ENCODE measurements at places on chromosomes 2 and 18.

DNA sequence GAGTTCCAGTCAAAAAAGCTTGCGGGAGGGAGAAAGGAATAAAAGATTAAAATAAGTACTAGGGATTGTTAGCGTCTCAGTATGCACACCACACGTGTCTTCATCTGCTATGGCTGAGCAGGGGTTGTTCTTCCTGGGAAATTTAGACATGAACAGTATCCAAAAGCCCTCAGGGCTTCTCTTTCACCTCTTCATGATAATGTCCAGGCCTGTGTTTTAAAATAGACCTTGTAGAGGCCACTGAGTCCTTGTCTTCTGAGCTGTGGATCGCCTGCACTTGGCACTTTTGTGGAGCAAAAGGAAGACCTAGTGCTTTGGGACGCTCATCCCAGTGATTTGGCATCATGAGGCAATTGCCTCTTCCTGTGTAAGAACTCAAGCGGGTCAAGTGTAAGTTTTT, 52.4 kb downstream of the CFAP221 start:
- no peak for DNase-seq

DNA sequence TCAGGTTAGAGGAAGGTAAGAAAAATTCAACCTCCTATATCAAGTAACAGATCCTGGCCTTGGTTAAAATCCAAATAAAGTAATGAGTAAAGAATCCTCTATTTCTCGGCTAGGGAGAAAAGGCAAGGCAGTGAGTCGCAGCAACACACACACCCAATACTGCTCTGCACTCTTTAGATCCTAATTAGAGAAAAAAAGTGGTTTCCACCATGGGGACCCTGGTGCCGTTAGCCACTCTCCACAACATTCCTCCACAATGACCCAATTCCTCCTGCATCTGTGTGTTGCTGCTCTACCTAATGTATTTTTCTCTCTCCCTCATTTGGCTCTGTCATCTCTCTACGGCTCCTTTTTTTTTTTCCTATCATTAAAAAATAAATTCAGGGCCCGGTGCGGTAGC, 462.7 kb downstream of the METTL4 start:
- no peak for DNase-seq

GRCh38 chr2:8609357-8609811, 72.5 kb upstream of the ID2 start:
- DNase-seq: no peak

DNA sequence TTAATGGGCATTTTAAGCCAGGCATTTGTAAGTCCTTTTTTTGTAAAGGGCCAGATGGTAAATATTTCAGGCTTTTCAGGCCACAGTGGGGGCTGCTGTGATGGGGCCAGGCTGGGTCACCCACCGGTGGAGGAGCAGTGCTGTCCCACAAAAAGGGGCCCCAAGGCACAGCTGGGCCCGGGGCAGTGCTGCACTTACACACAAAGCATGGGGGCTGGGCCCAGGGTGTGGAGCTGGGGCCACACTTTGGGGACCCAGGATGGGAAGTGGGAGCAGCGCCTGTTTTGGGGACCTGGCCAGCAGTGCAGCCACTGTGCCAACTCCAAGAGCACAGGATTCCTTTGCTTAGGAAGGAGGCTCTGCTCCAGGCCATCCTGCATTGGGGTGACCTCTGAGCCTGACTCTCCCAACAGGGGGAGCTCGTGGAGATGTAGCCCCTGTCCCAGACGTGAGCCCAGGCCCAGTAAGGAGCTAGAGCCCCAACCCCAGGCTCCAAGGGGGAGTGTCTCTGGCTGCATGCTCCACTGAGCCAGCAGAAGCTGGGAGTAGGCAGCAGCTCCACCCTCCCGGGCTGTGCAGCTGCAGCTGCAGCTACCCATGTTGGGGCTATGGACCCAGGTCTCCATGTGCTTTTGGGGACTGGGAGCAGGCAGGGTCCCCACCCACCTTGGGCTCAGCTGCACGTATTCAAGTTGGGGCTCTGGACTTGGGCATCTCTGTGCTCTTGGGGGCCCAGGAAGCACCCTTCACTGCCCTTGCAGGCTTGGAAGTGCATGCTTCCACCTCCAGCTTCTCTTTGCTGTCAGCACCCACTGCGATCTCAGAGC, 1036.5 kb upstream of the CNTNAP5 start:
- DNase-seq: no peak

GRCh38 chr18:56235481-56236013, 402.8 kb downstream of the TXNL1 start:
- no peak for DNase-seq

- no peak for DNase-seq
Measured at GRCh38 chr18:49378458-49378857, 82.0 kb downstream of the DYM start.

DNA sequence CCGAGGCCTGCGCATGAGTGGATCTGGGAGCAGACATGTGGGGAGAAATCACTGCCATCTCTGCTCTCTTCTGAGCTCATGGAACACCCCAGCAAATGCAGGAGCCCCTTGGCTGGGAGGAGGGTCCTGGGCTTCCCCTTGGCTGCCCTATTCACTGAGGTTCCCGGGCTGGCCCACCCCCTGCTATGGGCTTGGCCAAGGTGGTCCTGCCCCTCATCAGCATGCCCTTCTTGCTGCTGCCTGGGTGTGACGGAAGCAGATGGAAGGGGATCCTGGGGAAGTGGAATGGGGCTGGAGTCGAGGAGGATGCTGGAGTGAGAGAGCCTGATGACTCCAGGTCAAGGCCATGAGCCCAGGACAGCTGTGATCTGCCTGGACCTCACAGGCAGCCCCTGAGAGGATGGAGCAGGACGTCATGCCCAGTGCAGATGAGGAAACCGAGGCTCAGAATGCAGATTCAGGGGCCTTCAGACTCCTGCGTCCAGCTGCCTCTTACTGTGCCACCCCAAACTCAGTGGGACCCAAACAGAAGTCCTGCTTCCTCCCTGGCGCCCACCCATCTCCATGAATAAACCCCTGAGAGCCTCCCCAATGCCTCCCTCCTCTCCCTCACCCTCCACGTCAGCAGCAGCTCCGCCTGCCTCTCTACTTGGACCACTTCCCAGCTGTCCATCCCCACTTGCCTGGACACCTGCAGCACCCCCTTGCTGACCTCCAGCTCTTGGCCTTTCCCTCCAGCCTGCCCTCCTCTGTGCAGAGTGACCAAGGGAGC, 4.0 kb downstream of the SNED1 start:
- no peak for DNase-seq

GRCh38 chr18:3119401-3120341, 100.1 kb downstream of the MYOM1 start:
- peak; percentile 50 for DNase-seq

GRCh38 chr2:177108890-177109289, 103.7 kb upstream of the HNRNPA3 start:
- no peak for DNase-seq

GRCh38 chr2:175293776-175294175, 112.3 kb upstream of the ATP5MC3 start:
- DNase-seq: no peak

Data from RWPE1 (cell line).